Activated CD8-positive, alpha-beta T cell treated with anti-CD3 and anti-CD28 coated beads, Interleukin-2, amount 10 ng/mL, durations not matched to agents 7 days and 5 days (primary cell): ENCODE measurements at places on chromosomes 4 and X. TPM values are rescaled to one million over a fixed set of nuclear protein-coding genes. Genes with fewer than 3 reads are reported as not detected.

The FDCSP gene
- not detected for total RNA-seq

The TLR10 gene
- total RNA-seq = not detected

The TEX11 gene
- not detected for total RNA-seq

The P2RY10 gene
- total RNA-seq = 49.8 TPM

The XAGE2 gene
- total RNA-seq = not detected

The TMPRSS11D gene
- not detected for total RNA-seq

The TRIM61 gene
- 1.0 TPM for total RNA-seq

The SSX3 gene
- total RNA-seq = not detected

The MAGEA9B gene
- not detected for total RNA-seq

The ARR3 gene
- total RNA-seq = not detected

The PIN4 gene
- total RNA-seq = 7.0 TPM
